ENCODE measurements at places on chromosomes 12 and 14.

DNA sequence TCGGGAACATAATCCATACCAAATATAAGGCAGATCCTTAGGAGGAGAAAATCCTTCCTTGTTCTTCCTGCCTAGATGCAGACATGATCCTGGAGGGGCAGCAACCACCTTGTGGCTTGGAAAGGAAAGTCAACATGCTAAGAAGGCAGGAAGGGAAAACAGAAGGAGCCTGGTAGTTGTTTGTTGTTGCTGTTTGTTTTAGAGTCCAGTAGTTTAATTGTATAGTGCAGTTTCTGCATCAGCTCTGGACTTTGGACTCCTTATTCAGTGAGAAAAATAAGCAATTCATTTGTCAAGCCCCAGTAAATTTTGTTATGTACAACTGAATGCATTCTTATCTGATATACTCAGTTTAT, 45.7 kb upstream of the APPL2 start:
- no peak for DNase-seq

DNA sequence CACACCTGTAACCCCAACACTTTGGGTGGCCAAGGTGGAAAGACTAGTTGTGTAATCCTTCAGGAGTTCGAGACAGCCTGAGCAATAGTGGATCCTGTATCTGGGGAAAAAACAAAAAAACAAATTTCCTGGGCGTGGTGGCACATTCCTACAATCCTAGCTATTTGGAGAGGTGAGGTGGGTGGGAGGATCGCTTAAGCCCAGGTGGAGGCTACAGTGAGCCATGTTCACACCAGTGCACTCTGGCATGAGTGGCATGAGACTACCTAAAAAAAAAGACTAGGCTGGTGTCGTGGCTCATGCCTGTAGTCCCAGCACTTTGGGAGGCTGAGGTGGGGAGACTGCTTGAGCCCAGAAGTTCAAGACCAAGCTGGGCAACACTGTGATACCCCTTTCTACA, 17.2 kb downstream of the PTGES3 start:
- DNase-seq = no peak

- no peak for DNase-seq
Observed at GRCh38 chr12:92602476-92602875, 100.3 kb upstream of the PLEKHG7 start.

- DNase-seq = no peak
Observed at GRCh38 chr14:103894034-103894722, 34.1 kb upstream of the TDRD9 start.

- no peak for DNase-seq
Observed at GRCh38 chr12:105318651-105319483, 11.6 kb upstream of the C12orf75 start.

DNA sequence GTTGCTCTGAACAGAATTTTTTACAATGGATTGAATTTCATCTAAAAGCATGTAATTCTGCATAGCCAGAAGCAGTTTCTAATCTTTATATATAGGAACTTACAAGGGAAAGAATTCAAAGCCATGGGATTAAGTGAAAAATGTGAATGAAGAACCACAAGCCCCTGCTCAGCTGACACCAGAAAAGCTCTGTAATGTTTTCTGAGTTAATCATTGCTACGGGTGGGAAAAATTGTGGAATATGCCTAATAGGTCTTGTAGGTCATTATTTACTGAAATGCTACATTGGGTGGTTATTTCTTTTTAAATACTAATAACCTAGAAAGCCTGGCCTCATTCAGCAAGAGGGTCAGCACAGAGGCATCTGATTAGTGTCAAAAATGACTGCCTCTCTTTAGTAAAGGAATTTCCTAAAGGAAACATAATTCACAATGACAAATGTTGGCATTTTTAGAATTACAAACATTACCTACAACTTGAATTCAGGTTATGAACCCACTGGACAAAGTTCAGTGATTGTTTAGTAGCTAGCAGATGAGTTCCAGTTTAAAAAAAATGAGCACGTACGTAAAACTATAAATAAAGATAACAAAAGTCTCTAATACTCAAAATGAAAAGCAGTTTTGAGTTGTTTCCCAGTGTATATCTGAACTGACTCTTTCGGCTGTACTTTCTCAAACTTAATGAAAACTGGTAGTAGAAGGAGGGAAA, 75.3 kb downstream of the BMP4 start:
- DNase-seq = no peak

- DNase-seq = no peak
Observed at GRCh38 chr14:22996768-22997654, 12.9 kb downstream of the C14orf93 start.

DNA sequence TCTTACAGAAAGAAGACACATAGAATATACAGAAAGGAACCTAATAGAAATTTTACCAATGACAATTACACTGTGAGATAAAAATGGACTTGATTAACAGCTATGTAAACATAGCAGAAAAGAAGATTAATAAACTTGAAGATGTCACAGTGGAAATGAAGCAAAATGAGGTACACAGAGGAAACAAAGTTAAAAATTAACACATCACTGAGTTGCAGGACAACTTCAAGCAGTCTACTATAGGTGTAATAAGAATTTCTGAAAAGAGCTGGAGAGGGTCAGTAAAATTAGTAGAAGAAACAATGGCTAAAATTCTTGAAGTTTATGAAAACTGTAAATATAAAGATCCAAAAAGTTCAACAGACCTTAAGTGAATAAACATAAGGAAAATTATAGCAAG, 738.7 kb downstream of the C12orf50 start:
- no peak for DNase-seq

GRCh38 chr12:9692909-9693308, 23.4 kb downstream of the CLEC2D start:
- no peak for DNase-seq

DNA sequence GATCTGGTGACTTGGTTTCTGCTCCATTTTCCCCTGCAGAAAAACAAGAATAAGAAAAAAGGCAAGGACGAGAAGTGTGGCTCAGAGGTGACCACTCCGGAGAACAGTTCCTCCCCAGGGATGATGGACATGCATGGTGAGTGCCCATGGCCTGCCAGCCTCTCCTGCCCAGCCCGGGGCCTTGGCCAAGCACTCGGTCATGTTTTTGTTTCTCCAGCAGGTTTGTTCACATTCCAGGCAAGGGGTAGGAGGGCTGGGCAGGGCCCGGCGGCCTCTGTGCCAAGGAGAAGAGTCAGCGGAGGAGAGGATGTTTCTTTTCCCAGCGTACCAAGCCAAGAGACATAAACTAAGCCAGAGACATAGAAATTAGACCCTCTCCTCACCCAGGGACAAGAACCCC, 13.6 kb downstream of the BCL7A start:
- no peak for DNase-seq

DNA sequence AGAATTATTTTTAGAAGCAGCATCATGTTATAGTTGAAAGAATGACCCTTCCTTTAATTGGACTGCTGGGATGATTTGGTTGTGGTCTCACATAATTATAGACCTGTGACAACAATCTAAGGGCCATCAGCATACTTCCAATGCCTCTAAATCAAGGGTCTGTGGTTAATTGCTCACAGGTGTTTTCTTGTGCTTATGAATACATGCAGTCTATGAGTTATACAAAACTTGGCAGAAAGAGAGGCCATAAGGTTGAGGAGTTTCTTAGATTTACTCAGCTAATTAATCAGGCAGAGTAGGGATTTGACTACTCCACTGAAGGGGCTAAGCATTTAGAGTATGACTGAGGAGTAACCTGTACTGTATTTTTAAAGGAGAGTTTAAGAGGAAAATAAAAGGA, 37.0 kb upstream of the FRMD6 start:
- DNase-seq = no peak

DNA sequence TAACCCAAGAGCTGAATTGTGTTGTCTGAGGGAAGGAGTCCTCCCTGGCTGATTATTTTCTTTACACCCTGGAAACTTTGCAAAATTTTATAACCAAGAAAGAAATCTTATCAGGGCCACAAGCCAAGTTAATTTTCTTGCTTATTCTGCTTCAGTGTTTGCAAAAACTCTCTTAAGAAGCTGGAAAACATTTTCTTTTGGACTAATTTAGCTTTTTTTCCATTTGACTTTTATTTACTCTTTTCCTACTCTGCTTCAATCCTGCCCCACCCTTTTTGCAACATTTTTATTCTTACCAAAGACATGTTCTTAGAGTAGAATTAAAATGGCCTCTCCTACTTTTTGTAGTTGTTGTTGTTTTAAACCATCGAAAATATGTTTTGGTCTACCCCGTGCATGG, 378.7 kb downstream of the ZFP36L1 start:
- DNase-seq = no peak

DNA sequence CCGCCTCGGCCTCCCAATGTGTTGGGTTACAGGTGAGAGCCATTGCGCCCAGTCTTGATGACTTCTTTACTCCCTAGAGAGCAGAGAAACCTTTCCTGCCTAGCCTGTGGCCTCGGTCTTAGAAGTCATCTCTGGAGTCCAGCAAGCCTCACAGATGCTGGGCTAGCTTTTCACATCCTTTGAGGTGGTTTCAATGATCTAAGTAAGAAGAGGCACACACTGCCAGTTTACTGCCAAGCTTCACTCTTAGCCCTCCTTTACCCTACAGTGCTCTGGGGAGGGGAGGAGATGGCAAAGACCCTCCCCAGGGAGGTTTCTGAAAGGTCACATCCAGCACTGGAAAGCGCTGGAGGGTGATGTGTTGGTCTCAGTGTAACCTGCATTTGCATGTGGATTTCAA, 304.8 kb downstream of the PCNX1 start:
- no peak for DNase-seq

DNA sequence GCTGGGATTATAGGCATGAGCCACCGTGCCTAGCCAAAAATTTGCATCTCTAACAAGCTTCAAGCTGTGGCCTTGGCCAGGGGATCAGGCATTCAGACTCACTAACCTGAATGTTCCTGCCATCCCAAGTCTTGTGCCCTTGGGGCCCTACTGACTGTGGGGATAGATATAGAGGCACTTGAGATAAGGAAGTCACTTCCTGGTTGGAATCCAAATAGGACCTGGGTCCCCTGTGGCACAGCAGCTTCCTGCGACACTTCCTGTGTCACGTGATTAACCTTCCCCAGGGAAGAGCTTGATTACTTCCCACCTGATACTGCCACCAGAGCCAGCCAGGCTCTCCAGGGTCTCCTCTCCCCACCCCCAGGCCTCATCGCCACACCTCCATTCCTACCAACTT, 128.2 kb downstream of the BCL11B start:
- DNase-seq = no peak

DNA sequence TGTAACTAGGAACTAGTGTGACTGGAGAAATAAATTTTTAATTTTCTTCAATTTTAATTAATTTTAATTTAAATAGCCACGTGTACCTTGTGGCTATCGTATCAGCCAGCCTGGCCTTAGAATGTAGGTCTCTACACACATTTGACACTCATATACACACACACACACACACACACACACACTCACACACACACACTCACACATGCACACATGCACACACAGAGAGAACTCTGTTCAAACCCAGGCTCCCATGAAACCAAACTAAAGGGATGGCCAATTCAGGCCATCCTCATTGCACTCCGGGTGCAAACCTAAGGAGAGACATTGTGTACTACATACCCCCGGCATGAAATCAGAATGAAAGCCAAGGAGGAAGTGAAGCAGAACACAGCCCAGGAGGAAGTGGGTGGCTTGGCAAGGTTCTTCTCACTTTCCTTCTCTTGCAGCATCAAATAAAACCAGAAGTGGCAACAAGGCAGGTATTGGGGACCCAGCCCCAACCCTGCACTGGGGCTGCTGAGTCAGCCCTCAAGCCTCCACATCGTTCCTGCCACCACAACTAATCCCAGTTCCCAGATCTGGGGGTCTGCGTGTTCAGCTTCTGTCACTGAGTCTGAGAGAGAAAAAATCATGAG, 26.2 kb upstream of the CHPT1 start:
- no peak for DNase-seq

GRCh38 chr12:81492131-81492720, 266.9 kb downstream of the PPFIA2 start:
- DNase-seq = no peak

- DNase-seq = no peak
Observed at GRCh38 chr12:55824726-55825125, 4.7 kb downstream of the DNAJC14 start.

- no peak for DNase-seq
Observed at GRCh38 chr12:75882421-75882820, 149.2 kb downstream of the PHLDA1 start.

GRCh38 chr14:21120686-21121085, 19.8 kb downstream of the TMEM253 start:
- DNase-seq = no peak

DNA sequence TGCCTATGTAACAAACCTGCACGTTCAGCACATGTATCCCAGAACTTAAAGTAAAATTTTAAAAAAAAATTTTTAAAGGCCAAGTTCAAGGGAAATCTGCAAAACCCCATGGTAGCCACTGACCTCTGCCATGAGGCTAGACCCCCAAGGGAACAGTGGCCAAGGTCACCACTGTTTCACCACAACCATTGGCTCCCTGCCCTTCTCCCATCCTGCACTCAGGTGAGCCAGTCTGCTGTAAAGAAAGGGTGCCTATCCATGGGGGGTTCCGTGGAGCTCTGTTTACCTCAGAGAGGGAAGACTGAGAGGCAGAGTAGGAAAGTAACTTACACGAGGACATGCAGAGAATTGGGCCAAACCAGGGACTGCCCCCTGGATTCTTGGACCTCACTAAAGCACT, 38.6 kb downstream of the VWF start:
- no peak for DNase-seq

- DNase-seq = no peak
Observed at GRCh38 chr14:57057803-57058202, 210.9 kb downstream of the EXOC5 start.

DNA sequence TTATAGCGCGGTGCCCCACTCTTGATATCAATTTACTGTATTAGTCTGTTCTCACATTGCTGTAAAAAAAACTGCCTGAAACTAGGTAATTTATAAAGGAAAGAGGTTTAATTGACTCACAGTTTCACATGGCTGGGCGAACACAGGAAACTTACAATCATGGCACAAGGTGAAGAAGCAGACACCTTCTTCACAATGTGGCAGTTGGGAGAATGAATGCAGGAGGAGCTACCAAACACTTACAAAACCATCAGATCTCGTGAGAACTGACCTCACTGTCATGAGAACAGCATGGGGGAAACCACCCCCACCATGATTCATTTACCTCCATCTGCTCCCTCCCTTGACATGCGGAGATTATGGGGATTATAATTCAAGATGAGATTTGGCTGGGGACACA, 42.3 kb downstream of the FBXO34 start:
- DNase-seq = no peak

DNA sequence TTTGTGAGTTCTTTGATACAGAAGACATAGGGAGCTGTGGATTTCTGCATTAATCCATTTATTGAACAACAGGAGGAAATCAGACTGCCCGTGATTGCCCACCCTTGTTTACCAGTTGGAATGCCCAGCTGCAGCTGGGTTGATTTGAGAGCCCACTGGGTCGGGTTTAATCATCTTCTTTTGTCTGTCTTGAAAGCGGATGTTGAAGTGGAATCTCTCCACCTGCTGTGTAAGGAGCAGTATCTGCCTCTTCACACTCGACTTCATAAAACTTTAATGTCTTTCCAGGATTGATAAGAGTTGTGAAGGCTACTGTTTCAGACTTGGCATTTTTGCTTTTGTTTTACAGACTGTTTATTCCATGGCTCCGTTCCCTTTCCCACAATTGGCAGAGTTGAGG, 39.9 kb downstream of the TBC1D30 start:
- no peak for DNase-seq

Measured in Panc1 (cell line).